Mucosa of gallbladder (tissue), 1 donor: ENCODE measurements at places on chromosomes 7 and 10. TPM values are rescaled to one million over a fixed set of nuclear protein-coding genes. Genes with fewer than 3 reads are reported as not detected.

- DNase-seq, result no peak
These were observed 562.9 kb downstream of the GFRA1 start for GRCh38 chr10:115710136-115710535.

GRCh38 chr7:12017046-12017445 lies 185.0 kb upstream of the THSD7A start:
- no peak for DNase-seq

DNA sequence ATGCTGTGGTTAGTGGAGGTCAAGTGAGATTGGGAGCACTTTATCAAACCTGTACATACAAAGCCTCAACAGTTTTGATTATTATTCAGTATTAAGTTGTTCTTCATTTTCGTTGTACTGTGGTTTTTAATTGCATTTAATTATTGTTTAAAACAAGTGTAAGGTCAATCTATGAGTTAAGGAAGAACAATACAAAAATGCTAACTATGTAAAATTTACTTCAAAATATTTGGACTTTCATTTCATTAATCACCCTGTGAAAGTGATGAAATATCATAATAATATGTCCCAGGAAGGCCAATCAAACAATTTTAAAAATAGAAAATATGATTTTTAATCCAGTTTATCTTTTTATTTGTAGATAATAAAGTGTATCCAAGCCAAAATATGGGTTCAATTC lies 13.6 kb upstream of the NDUFA5 start:
- no peak for DNase-seq

The OR2A1 gene
- total RNA-seq, result not detected

The CPN1 gene
- not detected for total RNA-seq

DNA sequence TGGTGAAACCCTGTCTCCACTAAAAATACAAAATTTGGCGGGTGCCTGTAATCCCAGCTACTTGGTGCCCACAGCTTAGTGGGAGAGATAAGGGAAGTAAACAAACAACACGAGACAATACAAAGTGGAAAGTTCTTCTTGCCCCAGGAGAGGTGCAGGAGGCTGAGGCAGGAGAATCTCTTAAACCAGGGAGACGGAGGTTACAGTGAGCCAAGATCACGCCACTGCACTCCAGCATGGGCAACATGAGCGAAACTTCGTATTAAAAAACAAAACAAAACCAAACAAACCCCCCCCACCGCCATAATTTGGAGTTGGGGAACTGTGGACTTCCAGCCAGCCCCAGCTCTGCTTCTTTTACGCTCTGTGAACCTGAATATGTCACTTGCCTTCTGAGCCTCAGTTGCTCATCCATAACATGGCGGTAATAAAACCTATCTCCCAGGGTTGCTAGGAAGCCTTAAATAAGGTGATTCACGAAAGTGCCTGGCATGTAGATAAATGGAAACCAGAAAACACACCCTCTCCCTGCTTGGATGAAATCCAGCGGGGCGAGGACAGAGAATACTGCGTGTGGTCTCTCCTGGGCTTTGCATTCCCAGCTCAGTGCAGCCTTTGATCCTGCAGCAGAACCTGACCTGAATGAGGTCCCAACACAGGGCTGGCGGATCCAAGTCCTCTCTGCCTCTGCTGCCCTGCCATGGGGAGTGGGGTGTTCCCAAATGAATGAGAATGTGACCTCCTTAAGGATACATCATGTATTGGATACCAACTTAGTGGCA lies 10.2 kb downstream of the MLXIPL start:
- DNase-seq, result peak; percentile 66

DNA sequence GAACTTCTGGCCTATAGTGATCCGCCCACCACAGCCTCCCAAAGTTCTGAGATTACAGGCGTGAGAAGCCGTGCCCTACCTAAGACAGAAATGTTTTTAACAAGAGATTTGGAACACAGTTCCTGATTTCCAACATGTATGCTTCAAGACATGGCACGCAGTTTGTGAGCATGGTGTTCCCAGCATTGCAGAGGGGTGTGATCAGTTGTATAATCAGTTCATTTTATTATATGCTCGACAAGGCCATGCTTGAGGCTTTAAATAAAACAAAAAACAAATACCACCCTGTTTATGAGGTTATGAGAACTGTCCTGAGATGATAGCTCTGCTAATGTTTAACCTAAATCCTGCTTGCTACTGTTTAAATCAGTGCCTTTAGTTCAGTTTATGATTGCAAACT lies 60.2 kb downstream of the TASOR2 start:
- no peak for DNase-seq

DNA sequence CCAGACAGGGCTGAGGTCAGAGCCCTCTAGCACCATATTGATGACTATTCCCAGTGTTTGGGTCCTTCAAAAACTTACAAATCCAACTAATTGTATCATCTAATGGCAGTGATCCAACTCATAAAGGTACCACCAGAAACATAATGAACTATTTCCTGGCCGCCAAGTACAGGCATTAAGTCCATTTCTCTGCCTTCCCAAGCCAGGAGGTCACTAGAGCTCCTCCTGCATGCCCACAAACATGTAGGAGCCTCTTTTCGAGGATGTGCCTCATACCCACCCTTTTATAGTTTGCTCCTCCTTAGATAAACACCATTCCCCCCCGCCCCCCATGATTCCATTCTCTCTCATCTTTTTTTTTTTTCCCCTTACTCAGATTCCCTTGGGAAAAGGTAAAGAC lies 91.3 kb downstream of the CHN2 start:
- DNase-seq, result no peak

The GRM3 gene
- 0.09 TPM for total RNA-seq

- no peak for DNase-seq
These were observed 558.1 kb downstream of the MAGI2 start for GRCh38 chr7:78895393-78895792.

- DNase-seq, result no peak
These were observed 28.9 kb downstream of the RAB11FIP2 start for GRCh38 chr10:118017850-118018249.

The RTKN2 gene
- total RNA-seq, result 0.26 TPM

The TCERG1L gene
- not detected for total RNA-seq

GRCh38 chr10:76643511-76643911 lies 994.1 kb downstream of the KCNMA1 start:
- peak; percentile 51 for DNase-seq

DNA sequence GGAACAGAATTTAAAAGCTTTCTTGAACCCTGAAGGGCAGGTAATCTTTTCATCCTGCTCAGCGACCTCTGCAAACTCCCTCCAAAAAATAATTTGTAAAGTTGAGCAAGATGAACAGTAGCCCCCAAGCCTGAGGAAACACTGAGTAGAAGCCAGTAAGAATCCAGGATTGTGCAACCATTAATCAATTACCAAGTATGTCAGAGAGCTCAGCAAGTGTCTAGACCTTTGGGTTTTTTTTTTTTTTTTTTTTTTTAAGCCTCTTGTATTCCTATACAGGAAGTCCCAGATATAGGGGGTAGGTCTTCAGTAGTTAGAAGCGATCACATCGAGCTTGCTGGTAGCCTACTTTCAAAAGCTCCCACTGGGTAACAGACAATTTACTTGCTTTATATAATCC lies 155.2 kb downstream of the DGKI start:
- no peak for DNase-seq

DNA sequence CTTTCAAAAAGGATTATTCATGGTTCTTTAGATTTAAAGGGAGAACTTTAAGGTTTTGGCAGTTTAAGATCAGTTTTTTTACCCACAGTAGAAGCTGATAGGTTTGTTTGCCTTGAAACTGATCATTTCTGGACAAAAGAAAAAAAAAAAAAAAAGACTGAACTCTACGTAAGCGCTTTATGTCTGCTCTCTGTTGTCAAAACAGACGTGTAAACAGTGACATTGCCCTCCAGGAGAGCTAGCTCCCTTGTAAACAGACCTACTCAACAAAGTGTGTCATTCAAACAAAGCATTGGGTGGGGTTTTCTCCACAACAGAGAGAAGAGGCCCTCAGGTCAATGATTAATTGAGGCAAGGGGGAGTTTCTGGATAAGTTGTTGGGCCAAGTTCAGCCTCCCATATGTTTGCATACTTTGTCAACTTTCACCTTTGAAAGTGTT lies 568.1 kb upstream of the LRRN3 start:
- DNase-seq, result no peak

The PWWP2B gene
- total RNA-seq, result 52.9 TPM

The FRMD4A gene
- total RNA-seq, result 55.4 TPM

DNA sequence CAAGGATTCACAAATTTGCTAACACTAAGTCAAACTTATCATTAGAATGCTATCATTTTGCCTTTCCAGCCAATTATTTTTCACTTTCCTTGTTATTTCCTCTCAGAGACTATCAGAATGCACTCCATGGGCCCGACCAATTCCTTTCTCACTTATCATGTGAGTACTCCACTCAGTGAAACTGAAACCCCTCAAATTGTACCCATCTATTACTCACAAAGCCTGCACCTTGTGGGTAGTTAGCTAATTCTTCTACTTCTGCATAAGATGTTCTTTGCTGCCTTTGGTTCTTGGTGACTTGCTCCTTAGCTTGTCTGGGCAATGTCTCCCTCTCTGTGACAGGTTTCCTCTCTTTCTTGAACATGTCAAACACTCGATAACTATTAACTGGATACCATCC lies 35.2 kb upstream of the MBL2 start:
- DNase-seq, result no peak

The NUB1 gene
- 52.4 TPM for total RNA-seq

DNA sequence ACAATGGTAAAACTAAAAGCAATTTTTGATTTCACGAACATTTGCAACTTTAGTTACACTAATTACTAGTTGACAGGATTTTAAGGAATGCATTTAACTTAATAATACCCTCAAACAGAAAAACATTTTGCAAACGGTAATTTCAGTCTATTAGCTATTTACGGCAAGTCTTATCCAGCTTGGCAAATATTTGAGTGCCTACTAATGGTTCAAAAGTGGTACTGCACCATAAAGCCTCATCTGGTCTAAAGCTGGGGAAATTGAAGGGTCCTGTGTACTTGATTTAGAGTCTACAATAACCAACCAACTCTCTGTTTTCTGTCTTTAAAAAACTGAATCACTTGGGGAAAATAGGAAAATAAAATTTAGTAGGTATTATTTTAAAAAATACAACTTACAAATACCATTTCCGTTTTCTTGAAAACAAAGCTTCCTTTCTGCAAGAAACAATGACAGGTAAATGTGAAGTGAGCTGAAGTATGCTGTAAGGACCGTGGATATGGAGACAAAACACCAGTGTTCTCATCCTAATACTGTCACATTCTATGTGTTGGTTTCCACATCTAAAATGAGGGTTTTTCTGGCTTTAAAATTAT lies 142.3 kb downstream of the VPS50 start:
- DNase-seq, result no peak

The C10orf67 gene
- 0.14 TPM for total RNA-seq

DNA sequence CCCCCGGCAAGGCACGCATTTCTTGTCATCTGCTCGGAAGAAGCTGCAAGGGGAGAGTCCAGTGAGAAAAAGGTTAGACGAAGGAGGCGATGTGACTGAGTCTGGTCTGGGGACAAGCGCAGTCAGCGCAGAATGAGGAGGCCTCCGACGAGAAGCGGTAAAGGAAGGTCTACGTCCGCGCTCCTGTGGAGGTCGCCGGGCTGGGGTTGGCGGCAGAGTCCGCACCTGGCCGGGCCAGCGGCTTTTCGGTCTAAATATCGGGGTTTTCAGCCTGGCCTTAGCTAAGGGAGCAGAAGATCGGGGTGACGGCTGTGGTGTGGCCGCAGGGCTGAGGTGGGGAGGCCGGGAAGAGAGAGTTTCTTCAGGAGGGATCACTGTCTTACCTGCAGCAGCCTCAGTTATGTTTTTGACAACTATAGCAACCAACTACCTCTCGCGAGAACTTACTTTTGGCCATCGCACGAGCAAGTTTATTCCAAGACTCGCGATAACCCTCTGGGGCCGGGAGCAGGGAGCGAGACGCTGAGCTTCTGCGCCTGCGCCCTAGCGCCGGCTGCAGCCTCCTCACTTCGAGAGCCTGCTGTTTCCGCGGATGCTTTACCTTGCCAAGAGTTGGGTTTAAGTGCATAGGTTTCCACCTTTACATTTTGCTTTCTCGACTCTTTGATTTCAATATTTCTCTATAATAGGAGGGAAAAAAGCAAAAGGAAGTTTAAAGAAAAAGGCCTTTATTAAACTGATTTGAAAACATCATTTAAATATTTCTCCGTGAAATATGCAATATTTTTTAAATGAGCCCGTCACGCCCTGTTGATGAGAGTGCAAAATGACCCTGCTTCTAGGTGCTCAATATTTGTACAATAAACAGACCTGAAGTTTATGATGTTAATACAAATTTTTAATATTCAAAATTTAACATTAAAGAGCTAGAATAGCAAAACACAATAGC lies at the start of gene CFAP70:
CFAP70 (minus strand) TSS at position 534 of the 949 bp plus-strand sequence. CDS start 4,068 bp downstream, outside the sequence.
- peak; percentile 96 for DNase-seq

GRCh38 chr7:138345567-138345966 lies 114.5 kb upstream of the TRIM24 start:
- no peak for DNase-seq

- no peak for DNase-seq
These were observed 6.6 kb downstream of the TRIM8 start for GRCh38 chr10:102650655-102651454.

The COL26A1 gene
- total RNA-seq, result 0.29 TPM
